ENCODE measurements at places on chromosomes 4 and X.

DNA sequence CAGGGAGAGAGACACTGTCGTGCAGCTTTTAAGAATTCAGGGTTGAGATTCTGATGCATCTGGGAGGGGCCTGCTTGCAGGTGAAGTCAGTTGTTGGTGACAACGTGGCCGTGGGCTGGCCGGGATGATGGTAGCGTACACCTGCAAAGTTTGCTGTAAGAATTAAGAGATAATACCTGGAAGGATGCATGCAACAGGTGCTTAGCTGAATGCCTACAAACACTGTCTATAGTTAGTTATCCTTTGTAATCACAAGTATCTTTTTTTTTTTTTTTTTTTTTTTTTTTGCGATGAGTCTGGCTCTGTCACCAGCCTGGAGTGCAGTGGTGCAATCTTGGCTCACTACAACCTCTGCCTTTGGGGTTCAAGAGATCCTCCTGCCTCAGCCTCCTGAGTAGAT lies 259.6 kb downstream of the ASMT start:
- no peak overlapping the region for H3K4me3 ChIP-seq
- no peaks in the 10 kb centered on the region for H3K4me1 ChIP-seq
- no peaks in the 10 kb centered on the region for H3K36me3 ChIP-seq
- no peak for DNase-seq
- H3K27ac ChIP-seq, result no peak overlapping the region

DNA sequence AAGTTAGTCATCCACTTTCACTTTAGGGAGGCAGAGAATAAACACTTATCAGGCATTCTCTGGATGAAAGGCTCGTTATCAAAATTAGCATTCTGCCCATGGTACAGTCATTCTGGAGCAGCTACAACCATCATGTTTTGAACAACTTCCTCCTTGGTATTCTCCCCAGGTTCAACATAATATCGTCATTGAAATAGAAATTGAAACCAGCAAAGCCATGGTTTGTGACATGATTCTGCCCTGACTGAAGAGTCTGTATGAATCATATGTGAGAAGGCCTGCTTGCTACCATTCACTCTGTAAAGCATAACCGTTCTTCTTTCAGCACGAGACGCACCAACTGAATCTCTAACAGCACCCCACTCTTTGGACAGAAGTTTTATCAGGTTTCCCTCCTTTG lies 127.5 kb upstream of the RADX start:
- peaks cover 19% of the 10 kb centered on the region for H3K4me1 ChIP-seq
- H3K27me3 ChIP-seq, result peaks cover 3% of the 10 kb centered on the region
- peak overlapping the region; percentile 82 for H3K27ac ChIP-seq
- no peaks in the 10 kb centered on the region for H3K36me3 ChIP-seq

- DNase-seq, result no peak
- no peaks in the 10 kb centered on the region for H3K4me1 ChIP-seq
- peaks cover 14% of the 10 kb centered on the region for H3K36me3 ChIP-seq
- H3K27ac ChIP-seq, result no peak overlapping the region
These were observed 10.0 kb downstream of the ELMOD2 start for GRCh38 chr4:140533951-140534480.

DNA sequence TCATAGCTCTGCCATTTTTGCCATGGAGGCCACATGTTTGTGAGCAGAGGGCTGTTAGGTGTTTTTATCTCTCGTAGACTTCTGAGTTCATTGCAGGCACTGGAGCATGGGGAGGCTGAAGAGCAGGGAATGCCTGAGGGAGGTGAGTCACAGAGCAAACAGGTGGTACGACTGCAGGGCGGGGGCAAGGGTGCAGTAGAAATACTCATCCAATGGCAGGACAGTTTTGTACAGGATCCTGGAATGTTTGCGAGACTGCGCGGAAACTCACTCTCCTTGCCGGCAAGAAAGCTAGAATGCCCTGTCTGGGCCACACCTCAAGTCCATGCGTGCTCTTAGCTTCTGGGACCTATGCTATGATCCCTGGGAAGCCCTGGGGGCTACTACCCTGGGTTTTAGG lies 20.0 kb upstream of the VCX2 start:
- H3K4me1 ChIP-seq, result no peaks in the 10 kb centered on the region
- no peak overlapping the region for H3K4me3 ChIP-seq
- no peak overlapping the region for H3K27ac ChIP-seq
- DNase-seq, result no peak

DNA sequence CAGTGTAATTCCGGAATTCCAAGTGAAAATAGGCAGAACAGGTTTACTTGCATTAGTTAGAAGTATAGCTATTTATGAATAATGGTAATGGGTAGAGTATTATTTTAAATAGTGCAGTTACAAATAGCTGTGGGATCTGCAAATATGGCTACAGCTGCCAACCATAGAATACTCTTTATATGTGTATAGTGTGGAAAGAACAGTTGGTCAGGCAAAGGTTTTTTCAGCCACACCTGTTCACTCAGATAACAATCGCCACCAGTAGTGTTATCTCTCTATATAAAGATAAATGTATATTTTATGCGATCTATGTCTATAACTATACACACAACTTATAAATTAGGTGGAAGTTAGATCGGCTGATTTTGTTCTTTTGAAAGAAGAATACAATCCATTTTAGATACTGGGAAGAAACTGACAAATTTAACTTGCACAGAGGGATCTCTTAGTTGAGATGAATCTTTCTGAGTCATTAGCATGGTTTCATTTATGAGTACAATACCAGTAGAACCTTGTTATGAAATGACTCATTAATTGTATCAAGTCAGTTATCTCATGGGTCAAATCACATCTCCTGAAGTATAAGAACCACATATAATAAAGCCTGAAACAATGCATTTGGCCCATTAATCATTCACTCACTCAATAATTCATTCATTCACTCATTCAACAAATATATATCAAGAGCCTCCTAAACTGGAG lies 100.9 kb upstream of the NR3C2 start:
- H3K4me1 ChIP-seq, result no peaks in the 10 kb centered on the region
- H3K36me3 ChIP-seq, result no peaks in the 10 kb centered on the region
- DNase-seq, result no peak
- no peak overlapping the region for H3K4me3 ChIP-seq
- H3K27me3 ChIP-seq, result no peaks in the 10 kb centered on the region

- no peak overlapping the region for H3K27ac ChIP-seq
- H3K4me1 ChIP-seq, result peaks cover 12% of the 10 kb centered on the region
- H3K36me3 ChIP-seq, result peaks cover 4% of the 10 kb centered on the region
- H3K27me3 ChIP-seq, result peaks cover 3% of the 10 kb centered on the region
- H3K4me3 ChIP-seq, result no peak overlapping the region
These were observed 138.7 kb downstream of the VSIG4 start for GRCh38 chrX:65900850-65901844.

DNA sequence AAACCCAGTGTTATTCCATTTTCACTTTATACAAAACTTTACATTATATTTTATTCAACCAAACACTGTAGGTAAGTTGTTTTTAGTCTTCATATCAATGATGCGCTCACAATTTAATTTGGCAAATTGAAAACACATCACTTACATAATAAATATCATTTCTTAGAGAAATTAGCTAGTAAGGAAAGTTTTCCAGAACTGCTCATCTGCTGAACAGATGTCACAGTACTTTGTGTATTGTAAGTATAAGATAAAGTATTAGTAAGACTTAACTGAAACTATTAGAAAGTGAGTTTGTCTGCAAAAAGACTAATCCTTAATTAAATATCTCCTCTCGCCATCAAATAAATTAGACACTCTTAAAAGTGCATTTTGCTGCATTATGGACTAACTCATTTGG lies 108.7 kb upstream of the PACRGL start:
- H3K36me3 ChIP-seq, result no peaks in the 10 kb centered on the region
- no peak overlapping the region for H3K4me3 ChIP-seq
- H3K27ac ChIP-seq, result no peak overlapping the region
- no peaks in the 10 kb centered on the region for H3K27me3 ChIP-seq
- no peak for DNase-seq

GRCh38 chrX:105173071-105173470 lies 47.4 kb downstream of the TEX13A start:
- H3K4me3 ChIP-seq, result no peak overlapping the region
- no peak for DNase-seq
- no peak overlapping the region for H3K27ac ChIP-seq
- peaks cover 2% of the 10 kb centered on the region for H3K27me3 ChIP-seq
- H3K36me3 ChIP-seq, result no peaks in the 10 kb centered on the region
- no peaks in the 10 kb centered on the region for H3K4me1 ChIP-seq

DNA sequence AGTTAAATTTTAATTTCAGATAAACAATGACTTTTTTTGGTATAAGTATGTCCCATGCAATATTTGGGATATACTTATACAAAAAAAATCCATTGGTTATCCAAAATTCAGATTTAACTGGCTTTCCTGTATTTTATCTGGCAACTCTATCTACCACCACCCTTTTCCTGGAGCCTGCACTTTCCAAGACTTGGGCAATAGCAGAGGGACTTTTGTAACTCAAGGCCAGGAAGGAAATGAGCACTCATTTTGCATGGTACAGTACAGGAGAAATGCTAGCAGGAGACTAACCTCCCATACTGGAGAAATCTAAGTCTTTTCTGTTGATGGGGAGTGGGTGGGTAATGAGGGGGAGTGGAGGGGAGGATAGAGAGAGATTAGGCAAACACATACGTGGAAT lies 37.7 kb upstream of the PLAC1 start:
- no peak overlapping the region for H3K4me3 ChIP-seq
- peaks cover 15% of the 10 kb centered on the region for H3K4me1 ChIP-seq
- peaks cover under 1% of the 10 kb centered on the region for H3K27me3 ChIP-seq
- DNase-seq, result no peak
- H3K27ac ChIP-seq, result no peak overlapping the region

GRCh38 chr4:88582493-88582892 lies 9.8 kb upstream of the HERC3 start:
- peaks cover 4% of the 10 kb centered on the region for H3K27me3 ChIP-seq
- no peak for DNase-seq
- no peaks in the 10 kb centered on the region for H3K4me1 ChIP-seq
- H3K36me3 ChIP-seq, result no peaks in the 10 kb centered on the region

- no peaks in the 10 kb centered on the region for H3K27me3 ChIP-seq
- H3K27ac ChIP-seq, result no peak overlapping the region
- H3K4me3 ChIP-seq, result no peak overlapping the region
These were observed 383.5 kb upstream of the INTU start for GRCh38 chr4:127249066-127249766.

- H3K4me1 ChIP-seq, result peaks cover 33% of the 10 kb centered on the region
- DNase-seq, result peak; percentile 34
- no peaks in the 10 kb centered on the region for H3K36me3 ChIP-seq
These were observed 17.3 kb upstream of the UVSSA start for GRCh38 chr4:1329408-1330371.

Data from immature natural killer cell (primary cell).